ENCODE measurements at places on chromosomes 7 and 10.

- DNase-seq, result no peak
Measured at GRCh38 chr10:73650537-73651331, 5.1 kb downstream of the SYNPO2L start.

DNA sequence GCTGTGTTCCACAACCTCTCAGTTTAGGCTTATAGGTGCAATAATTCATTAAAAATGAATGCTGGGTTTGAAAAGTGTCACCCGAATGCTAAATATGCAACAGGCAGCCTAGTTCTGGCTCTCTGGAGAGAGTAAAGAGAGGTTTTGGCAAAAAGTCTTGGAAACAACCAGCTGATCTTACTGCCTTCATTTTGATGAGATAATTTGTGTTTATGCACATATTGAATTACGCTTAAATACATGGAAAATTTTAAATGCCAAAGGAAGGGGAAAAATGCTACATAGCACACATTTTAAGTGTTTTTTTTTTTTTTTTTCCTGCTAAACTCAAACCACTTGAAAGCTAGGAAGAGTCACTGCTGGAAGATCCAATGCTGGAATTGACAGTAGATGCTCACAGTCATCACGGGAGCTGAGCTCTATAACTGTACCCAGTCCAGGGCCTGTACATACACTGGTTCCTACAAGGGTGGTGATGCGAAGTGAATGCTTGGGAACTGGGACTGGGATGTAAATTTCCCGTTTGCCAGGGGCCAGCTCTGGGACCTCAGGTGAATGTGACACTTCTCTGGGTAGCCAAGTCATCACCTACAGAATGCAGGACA lies 151.5 kb downstream of the PFKFB3 start:
- DNase-seq, result no peak

DNA sequence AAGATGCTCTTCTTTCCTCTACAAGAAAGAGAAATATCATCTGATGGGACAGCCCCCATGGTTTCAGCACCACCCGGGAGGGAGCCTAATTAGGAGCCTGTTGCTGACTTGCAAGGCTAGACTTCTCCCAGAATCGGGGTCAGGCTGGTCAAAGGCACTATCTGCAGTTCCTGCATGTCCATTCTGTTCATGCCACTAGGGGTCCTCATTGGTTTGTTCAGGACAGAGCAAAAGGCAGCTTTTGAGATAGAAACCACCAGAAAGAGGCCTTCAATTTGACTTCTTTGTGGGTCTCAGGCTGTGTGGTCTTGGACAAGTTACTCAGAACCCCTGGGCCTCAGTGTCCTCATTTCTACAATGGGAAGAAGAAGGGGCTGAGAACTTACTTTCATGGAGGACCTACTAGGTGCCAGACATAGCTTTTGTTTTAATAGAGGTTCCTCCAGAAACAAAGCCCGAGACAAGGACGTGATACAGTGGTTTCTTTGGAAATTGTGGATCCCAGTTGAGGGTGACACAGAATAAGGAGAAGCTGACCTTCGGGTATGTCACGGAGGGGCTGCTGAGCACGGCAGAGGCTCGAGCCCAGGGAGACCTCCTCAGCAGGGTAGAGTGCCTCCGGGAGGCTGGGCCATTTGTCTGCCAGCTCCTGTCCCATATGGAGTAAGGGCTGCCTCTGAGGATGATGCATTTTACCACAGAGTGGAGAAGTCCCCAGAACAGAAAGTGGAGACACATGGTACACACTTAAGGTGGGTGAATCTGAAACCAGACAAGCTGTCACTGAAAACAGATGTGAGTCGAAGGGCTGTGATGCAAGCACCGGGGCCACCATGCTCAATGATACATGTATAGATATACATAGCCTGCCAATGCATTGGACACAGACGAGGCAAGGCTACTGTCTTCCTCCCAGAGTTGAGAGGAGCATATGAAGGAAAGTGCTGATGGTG lies 33.1 kb upstream of the NEUROD6 start:
- DNase-seq, result no peak

GRCh38 chr7:128074736-128075135 lies 43.5 kb upstream of the LRRC4 start:
- DNase-seq, result no peak

- no peak for DNase-seq
Measured at GRCh38 chr10:113061054-113061430, 111.0 kb downstream of the TCF7L2 start.

DNA sequence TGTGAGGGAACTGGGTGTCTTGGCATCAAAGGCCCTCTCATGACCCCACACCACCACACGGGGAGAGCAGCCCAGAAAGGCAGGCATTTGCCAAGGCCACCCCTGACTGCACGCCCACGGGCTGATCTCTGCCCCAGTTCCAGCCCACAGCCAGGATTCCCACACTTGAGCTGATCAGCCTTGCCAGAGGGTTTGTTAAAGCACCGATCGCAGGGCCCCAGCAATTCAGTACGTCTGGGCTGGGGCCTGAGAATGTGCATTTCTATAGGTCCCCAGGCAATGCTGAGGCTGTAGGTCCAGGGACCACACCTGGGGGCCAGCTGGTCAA lies 103.9 kb downstream of the TNS3 start:
- DNase-seq, result no peak

GRCh38 chr10:124450012-124450782 lies at the start of gene NKX1-2:
TSS of gene NKX1-2 (minus strand) at chr10:124450035. CDS start at chr10:124449943, 92 bp downstream.
- DNase-seq, result no peak

DNA sequence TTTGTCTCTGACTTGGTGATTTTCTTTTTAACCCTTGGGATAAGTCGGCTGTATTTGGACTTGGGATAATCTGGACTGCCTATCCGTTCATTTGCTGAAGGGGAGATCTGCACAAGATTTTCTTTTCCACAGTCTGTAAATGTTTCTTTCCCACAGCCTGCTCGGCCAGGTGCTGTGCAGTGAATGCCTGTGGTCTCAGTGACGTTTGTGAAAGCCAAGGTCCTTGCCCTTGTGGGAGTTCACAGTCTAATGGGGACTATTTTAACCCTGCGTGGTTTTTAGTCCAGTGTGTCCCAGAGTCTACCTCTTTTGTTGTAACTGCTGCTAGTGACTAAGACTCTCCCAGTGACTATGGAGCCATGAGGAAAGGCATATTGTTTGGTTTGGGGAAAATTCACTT lies 8.9 kb downstream of the PNLIP start:
- DNase-seq, result no peak

GRCh38 chr10:1895691-1896090 lies 158.4 kb upstream of the ADARB2 start:
- no peak for DNase-seq

GRCh38 chr7:150862356-150862755 lies 10.0 kb downstream of the AOC1 start:
- DNase-seq, result no peak

- no peak for DNase-seq
Measured at GRCh38 chr7:137574812-137575211, 231.3 kb upstream of the PTN start.

DNA sequence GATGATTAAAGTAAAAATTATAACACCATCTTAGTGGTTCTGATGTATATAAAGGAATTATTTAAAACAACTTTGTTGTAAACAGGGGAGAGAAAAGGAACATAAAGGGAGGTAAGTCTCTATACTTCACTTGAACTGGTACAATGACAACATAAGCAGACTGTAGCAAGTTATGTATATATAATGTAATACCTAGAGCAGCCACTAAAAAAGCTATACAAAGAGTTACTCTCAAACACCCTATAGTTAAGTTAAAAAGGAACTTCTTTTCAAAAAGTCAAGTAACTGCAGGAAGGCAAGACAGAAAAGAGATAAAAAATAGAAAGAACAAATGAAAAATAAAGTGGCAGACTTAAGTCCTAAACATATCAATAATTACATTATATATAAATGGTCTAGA lies 82.3 kb downstream of the ZNF503 start:
- DNase-seq, result no peak

- no peak for DNase-seq
Measured at GRCh38 chr7:132575419-132575981, 770 bp downstream of the PLXNA4 start.

GRCh38 chr7:102104245-102104644 lies 182.4 kb upstream of the SH2B2 start:
- no peak for DNase-seq

- DNase-seq, result no peak
Measured at GRCh38 chr7:94512735-94513564, 3.3 kb downstream of the CASD1 start.

GRCh38 chr10:16436367-16436757 lies 448 bp upstream of the PTER start:
- no peak for DNase-seq

DNA sequence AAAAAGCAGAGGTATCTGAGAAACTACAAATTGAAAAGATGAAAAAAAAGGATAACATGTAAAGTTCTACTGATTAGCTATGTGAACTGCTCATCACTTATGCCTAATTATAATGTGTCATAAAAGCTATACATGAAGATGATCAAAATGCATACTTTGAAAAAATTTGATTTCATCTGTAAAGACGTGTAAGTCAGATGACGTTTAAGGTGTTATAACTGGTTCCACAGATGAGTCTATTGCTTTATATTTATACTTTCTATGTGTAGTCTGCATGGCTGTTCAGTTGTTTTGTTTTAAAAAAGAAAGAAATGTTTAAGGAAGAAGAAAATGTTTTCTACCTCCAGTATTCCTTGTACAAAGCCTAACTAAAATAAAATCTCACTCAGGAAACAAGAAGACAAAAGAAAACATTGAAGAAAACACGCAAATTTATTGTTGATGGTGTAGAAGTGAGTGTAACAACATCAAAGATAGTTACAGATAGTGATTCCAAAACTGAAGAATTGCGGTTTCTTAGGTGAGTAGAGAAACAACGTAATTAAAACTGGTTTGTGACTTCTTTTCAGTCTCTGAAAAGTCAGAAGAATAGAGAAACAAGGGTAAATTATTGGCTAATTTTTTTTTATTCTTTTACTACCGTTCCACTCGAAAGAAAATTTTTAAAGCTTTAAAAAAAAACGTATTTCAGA lies 38.4 kb downstream of the SLK start:
- no peak for DNase-seq
